ENCODE measurements at places on chromosomes 4 and X.

DNA sequence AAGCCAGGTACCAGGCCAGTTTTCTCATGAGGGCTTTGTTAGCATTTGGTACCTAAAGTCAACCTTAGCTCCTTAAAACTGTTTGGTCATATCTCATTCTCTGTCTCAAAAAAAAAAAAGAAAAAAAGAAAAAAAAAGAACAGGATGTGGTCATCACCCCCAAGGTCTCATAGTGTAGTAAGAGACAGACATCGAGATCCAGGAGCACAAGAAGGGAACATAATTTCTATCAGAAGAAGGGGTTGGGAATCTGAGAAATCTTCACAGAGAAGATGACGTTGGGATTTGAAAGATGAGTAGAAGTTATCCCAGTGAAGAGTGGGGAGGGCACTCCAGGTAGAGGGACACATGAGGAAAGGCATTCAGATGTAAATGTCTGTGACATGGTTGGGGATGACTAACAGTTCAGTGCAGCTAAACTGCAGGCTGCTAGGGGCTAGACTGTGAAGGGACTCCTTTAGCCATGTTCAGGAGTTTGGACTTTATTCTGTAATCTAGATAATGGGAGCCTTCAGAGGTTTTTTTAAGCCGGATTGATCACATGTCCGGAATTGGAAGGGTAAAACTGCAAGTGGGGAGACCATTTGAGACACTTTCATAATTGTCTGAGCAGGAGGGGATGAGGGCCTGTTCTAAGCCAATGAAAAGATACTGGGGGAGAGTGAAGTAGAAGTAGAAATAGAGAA is 26.9 kb upstream of the GJB1 start:
- DNase-seq, result no peak

- DNase-seq, result no peak
These were observed 624.0 kb downstream of the MID1IP1 start for GRCh38 chrX:39425124-39425806.

DNA sequence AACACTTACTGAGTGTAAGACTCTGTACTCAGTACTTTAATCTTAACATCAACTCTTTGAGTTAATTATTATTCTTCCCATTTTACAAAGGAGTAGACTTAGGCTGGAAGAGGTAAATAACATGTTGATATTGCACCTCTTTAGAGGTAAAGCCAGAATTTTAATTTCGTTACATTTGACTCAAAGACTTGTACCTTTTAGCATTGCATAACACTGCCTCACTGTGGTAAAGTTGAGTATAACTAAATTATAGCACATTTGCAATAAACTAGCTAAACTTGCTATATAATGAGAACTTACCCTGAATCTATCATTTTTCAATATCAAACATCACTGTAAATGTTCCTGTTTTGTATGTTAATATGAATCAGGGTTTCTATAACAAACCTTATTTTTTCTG is 218.5 kb downstream of the PRR32 start:
- DNase-seq, result no peak

DNA sequence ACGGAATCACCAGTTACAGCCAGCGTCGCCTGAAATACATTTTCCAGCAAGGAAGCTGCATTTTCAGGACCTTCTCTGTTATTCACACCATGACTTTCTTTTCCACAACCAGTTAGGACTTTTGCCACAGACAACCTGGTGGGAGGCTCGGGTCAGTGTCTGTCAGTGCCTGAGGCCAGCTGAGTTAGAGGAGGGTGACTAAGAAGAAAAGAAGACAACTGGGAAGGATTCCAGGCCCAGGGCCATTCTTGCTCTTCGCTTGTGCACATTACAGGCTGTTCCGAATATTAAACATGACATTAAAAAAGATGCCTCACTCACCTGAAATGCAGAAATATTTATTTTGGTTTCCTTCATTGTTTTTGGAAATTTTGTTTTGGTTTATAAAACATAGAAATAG is 21.4 kb upstream of the CENPU start:
- no peak for DNase-seq

GRCh38 chr4:40886931-40887763 is 137.4 kb downstream of the NSUN7 start:
- DNase-seq, result no peak

GRCh38 chr4:4729206-4729605 is 130.3 kb upstream of the MSX1 start:
- DNase-seq, result no peak

GRCh38 chr4:183182873-183183725 is 84.0 kb downstream of the WWC2 start:
- no peak for DNase-seq

- DNase-seq, result no peak
These were observed 202.6 kb downstream of the TMA16 start for GRCh38 chr4:163697121-163697520.

- no peak for DNase-seq
These were observed 98.4 kb downstream of the AREG start for GRCh38 chr4:74543231-74543781.

DNA sequence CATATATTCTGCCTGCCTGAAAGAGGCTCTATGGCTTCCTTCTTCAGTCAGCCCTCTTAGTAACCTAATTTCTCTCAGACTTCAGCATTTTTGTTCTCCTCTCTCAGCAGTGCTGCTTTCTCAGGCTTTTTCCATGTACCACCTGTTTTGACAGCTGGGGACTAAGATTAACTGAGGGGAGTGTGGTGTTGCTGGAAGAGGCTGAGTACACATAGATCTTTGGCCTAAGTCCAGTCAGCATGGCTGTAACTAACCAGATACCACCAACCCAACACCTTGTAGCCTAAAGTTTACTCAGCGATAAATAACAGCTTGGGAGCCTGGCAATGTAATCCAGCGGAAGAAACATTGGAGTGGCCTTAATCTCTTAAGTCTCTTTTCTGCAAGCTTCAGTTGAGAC is 85.5 kb downstream of the RTL3 start:
- DNase-seq, result no peak

- no peak for DNase-seq
These were observed 41.7 kb downstream of the SEPTIN11 start for GRCh38 chr4:76991161-76991660.

All from HL-60 (cell line).